RWPE2 (cell line): ENCODE measurements at places on chromosomes 11 and 22.
A peak's percentile ranks its signal among the peaks of the same experiment; 100 is the strongest.

- no peak for DNase-seq
Measured at GRCh38 chr11:105208019-105208418, 68.5 kb upstream of the CARD18 start.

GRCh38 chr11:73182824-73183321 is 35.2 kb upstream of the P2RY2 start:
- DNase-seq = peak; percentile 17

DNA sequence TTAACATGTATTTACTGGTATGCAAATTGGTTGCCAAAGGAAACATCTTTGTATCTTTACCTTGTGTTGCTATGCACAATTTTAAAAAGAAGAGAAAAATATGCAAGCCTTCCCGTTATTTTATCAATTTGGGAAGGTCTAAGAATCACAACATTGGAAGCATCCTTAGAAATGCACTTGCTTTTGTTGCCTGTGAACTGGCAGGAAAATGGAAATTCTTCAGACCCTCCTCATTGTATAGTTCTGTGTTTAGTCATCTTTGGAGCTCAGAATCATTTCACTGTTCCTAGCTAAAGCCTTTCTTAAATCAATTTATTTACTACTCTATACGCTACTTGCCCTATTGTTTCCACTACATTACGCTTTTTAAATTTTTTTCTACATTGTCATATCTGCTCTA is 574.5 kb downstream of the DLG2 start:
- DNase-seq = no peak

- DNase-seq = peak; percentile 22
Measured at GRCh38 chr11:120594746-120595145, 83.2 kb downstream of the GRIK4 start.

DNA sequence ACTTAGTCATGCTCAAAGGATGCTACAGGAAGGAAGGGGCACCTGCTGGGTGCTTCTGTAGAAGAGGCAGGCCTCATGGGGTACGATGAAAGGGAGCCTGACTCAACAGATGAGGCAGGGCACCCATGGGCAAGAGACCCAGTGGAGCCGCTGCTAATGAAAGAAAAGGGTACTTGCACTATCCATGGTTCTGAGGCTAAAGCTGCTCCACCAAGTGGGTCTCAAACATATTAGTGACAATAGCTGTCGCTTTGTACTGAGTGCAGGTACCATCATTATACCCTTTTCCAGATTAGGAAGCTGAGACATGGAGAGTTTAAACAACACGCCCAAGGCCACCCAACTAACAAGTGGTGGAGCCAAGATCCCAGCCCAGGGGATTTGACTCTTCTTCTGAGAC is 127.5 kb upstream of the SERPIND1 start:
- DNase-seq = no peak

DNA sequence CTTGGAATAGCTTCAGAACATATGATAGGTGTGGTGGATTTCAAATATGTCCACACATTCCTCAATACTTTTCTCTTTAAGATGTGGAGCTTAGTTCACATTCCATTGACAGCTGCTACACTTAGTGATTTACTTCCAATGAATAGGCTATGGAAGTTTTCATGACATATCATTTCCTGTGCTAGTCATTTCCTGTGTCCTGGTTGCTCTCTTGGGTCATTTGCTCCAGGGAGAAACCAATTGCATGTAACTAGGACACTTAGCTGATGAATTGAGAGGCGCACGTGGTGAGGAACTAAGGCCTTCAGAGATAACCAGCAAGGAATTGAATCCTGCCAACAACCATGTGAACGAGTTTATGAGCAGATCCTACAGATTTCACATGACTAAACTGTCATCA is 120.9 kb downstream of the SLC17A6 start:
- peak; percentile 67 for DNase-seq

DNA sequence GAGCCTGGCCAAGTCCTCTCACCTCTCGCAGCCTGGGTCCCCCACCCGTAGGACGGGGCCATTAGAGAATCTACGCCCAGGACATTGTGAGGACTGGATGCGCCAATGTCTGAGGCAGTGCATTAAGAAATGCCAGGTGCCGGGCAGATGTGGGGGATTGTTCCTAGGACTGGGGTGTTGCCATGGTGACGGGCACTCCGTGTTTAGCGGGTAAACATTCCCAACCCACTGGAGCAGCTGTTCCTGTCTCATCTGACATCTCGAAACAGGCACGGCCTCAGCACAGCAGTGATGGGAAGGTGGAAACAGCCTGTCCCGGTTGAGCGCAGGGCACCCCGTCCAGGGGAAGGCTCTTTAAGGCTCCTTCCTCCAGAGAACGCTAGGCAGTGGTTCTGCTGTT is 99.6 kb upstream of the RTL6 start:
- DNase-seq = no peak

DNA sequence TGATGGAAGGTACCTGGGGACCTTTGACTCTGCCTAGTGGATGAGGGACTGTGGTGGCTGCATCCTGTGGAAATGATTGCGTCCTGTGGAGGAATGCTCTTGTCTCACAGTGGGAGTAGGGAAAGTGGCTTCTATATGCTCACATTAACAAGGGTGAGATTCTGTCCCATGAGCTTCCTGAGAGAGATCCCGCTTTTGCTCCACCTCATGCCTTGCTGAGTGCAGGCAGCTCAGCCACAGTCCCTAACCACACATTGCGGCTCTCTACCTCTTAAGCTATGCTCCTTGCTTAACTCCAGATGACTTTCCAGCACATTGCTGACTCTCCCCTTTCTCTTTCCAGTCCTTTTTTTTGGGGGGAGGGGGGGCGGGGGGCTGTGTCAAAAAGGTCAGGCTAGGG is 45.0 kb downstream of the TEAD1 start:
- no peak for DNase-seq

- DNase-seq = no peak
Measured at GRCh38 chr22:33081686-33082590, 23.8 kb upstream of the SYN3 start.

- DNase-seq = no peak
Measured at GRCh38 chr11:31921081-31921480, 110.0 kb upstream of the PAX6 start.

GRCh38 chr11:70727021-70727420 is 328.7 kb downstream of the CTTN start:
- no peak for DNase-seq

DNA sequence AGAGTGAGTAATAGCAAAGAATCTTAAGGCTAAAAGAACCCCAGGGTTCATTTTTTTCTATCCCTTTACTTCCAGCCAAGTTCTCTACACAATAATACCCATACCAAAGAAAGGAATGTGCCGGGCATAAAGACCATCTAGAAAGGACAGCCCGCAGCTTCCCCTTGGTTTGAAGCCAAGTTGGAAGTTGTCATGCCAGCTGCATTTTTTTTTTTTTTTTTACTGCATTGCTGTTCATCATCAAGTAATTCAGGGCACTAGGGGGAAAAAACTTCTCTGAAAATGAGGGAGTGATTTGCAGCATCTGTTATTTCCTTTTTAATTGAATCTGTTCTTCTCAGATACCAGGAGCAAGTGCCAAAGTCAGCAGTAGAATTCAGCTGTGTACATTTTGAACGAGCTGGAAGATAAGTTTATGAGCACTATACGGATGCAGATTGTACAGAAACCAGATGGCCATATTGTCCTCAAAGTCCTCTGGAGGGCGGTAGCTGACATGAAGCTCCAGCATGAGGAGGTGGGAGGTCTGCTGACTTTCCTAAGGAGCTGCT is 56.4 kb downstream of the UBASH3B start:
- no peak for DNase-seq
